ENCODE measurements at places on chromosomes 11 and 22. TPM values are rescaled to one million over a fixed set of nuclear protein-coding genes. Genes with fewer than 3 reads are reported as not detected.

- no peak for DNase-seq
Observed at GRCh38 chr11:75270896-75271418, 30.4 kb downstream of the TPBGL start.

GRCh38 chr11:36711104-36711825 lies 113.2 kb upstream of the RAG2 start:
- DNase-seq, result peak; percentile 4

DNA sequence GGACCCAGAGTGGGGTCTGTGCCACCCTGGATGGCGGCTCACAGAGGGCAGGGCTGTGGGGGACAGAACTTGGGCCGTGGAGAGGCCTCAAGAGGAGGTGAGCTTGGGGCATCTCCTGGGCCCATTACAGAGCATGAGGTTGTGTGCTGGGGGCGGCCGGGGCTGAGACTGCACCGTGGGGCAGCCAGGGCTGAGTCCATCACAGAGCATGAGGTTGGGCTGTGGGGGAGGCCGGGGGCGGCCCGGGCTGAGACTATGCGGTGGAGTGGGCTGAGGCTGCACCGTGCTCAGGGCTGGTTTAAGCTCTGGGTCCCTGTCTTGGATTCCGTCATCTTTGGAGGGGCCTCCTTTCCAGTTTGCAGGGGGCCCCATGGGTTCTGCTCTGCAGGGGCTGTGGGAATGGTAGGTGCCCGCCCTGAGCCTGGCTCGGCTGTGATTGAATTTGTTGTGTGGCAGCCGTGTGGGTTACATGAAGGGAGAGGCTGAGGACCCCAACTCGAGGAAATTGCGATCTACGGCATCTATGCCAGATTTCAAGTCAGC lies 38.1 kb upstream of the MUC5AC start:
- no peak for DNase-seq

DNA sequence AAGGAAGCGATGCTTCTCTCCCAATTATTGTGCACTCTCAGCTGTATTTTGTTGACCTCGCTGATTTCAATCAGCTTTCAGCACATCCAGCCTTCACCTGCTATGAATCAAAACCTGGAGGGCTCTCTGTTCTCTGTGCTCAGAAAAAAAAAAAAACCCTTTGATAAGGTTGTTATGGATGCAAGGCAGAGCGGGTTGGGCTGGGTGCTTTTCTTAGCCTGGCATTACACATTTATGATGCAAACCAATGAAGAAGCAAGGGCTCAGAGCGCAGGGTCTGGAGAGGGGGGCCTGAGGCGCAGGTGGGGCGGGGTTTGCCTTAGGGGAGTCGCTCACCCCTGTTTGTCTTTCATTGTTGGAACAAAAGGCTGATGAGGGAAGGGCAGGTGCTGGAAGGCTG lies 86.0 kb upstream of the CADM1 start:
- DNase-seq, result no peak

- DNase-seq, result no peak
Observed at GRCh38 chr11:131944736-131945135, 574.3 kb downstream of the NTM start.

DNA sequence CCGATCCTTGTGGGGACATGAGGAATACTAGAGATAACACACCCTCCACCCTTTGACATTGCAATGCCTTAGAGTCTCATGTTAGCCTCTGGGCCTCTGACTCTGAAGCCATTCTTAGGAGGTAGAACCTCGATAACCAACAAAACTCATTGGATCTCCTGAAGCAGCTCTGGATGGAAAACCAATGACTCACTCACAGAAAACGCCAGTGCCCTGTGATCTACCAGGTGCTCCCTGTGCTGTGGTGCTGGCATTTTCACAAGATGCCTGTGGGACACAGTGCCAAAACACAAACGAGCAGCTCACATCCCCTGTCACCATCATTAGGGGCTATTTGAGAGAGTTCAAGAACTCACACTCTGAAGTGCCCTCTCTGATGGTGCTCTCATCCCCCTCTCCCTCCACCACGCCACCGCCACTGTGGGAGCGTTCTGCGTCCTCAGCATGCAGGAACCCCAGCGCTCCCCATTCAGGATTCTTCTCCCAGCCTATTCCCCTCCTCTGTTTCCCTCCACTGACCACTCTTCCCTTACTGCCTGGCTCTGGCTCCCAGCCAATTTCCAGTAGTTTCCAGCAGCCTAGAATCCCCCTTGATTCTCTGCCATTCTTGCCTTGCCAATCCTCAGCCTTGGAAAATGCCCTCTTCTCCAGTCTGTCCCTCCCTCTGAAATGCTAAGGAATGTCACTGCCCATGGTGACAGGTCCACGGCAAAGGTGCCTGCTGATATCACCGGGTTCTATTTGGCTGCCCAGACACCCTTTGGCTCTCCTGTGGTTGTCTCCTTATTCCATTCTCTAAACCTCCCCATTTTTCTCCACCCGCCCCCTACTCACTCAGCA lies 4.7 kb upstream of the POLD4 start:
- DNase-seq, result peak; percentile 86

GRCh38 chr11:133762538-133762937 lies 82.8 kb downstream of the SPATA19 start:
- DNase-seq, result no peak

GRCh38 chr22:39300186-39300830 lies 19.1 kb downstream of the RPL3 start:
- DNase-seq, result no peak

GRCh38 chr22:38419121-38419857 lies 35.7 kb downstream of the KCNJ4 start:
- DNase-seq, result no peak

- DNase-seq, result no peak
Observed at GRCh38 chr11:122007601-122008071, 108.4 kb downstream of the BLID start.

GRCh38 chr22:37121887-37122591 lies 12.5 kb upstream of the TMPRSS6 start:
- peak; percentile 61 for DNase-seq

GRCh38 chr11:108293229-108293628 lies 70.4 kb downstream of the ATM start:
- no peak for DNase-seq

DNA sequence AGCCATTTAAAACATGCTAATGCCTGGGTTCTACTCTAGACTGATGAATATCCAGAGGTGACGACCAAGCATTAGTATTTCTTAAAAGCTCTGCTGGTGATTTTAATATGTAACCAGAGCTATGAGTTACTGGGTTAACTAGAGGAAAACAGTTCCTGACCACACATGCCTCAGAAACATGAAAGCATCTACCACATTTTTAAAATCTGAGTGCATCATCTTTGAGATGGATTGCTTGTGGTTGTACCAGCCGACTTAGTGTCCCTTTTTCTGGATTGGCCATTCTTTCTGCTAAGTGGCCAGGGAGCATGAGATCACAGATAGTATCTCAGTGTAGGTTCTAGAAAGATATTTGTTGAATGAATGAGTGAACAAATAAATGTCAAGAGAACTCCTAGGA lies 152.4 kb downstream of the NTM start:
- DNase-seq, result no peak

DNA sequence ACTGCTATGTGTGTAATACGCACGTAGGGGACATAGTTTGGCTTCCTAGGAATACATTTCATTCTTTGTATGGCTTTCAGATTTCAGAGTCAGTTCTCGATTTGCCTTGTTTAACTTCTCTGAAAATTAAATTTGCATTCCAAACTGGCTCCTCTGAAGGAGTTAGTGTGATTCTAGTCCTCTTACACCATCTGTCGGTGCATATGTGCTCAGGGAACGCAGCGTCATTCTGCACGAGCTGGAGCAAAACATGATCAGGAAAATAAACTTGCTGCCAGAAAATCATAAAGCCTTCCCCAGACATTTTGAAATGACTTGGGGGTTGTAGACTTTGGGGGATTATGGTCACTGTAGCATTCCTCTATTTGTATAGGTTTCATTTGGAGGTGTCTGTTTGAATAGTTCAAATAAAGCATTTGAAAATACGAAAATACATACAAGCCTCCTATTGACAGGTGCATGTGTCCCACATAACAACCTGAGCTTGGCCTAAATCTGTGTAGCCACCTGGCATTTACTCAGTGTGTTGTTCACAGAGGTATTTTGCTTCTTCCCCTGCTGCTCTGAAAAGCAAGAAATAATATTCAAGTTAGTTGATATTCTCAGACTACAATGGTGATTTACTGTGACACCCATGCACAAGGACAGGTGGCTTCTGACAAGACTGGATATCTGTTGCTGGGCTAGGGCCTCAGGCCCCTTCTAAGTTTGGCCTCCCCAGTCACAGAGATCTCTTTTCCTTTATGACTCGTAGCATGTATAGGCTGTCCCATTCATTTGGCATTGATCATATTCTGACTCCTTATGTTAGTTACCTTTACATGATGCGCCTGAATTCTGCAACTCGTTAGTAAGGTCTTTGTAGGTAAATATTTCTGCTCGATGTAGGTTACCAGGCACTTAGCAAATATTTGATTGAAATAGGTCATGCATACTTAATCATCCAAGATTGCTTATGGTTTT lies 81.6 kb upstream of the SORL1-AS1 start:
- no peak for DNase-seq

DNA sequence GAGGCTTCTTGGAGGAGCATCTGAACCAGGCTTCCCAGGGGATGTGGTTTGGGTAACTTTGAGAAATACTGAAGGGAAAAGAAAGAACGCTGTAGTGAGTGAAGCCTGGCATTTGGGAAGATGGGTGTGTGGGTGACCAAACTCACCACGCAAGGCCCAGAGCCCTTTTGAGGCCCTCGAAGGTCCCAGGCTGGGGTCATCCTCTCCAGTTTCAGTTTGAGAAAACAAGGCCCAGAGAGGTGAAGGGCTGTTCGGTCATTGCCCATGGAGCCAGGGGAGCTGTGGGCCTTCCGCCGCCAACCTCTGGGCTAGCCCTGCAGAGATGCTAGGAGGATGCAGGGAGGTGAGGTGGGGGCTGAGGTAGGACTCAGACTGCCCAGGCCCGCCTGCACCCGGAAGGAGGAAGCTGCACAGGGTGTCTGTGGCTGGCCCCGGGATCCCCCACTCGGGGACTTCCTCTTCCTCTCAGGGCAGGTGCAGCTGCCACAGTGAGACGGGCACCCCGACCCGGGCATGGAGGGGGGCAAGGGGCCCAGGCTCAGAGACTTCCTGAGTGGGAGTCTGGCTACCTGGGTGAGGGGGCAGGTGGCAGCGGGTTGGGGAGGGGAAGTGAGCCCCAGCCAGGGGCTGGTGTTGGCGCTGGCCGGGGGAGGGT lies at the start of gene CCDC88B:
Gene CCDC88B (plus strand): TSS at position 451 of the 655 bp plus-strand sequence. CDS start 63 bp downstream, at position 514.
- DNase-seq, result no peak

- DNase-seq, result no peak
Observed at GRCh38 chr11:115184901-115185300, 319.3 kb downstream of the CADM1 start.

Gene ZNF280B
- total RNA-seq, result 3.0 TPM

Gene POU2AF1
- not detected for total RNA-seq

Gene OTOG
- not detected for total RNA-seq

Gene NUDT22
- 49.3 TPM for total RNA-seq

Gene RIC3
- 1.1 TPM for total RNA-seq

Gene OR52E8
- total RNA-seq, result not detected

Gene ABTB2
- 0.72 TPM for total RNA-seq

Gene CCDC81
- 0.41 TPM for total RNA-seq

Gene TMPRSS13
- total RNA-seq, result not detected

Gene RAB39A
- 1.3 TPM for total RNA-seq
